Stimulated activated CD4-positive, alpha-beta T cell treated with anti-CD3 and anti-CD28 coated beads, Interleukin-4, amount 100 ng/mL, for 24 hours (primary cell): ENCODE measurements at places on chromosomes 3 and 15.

DNA sequence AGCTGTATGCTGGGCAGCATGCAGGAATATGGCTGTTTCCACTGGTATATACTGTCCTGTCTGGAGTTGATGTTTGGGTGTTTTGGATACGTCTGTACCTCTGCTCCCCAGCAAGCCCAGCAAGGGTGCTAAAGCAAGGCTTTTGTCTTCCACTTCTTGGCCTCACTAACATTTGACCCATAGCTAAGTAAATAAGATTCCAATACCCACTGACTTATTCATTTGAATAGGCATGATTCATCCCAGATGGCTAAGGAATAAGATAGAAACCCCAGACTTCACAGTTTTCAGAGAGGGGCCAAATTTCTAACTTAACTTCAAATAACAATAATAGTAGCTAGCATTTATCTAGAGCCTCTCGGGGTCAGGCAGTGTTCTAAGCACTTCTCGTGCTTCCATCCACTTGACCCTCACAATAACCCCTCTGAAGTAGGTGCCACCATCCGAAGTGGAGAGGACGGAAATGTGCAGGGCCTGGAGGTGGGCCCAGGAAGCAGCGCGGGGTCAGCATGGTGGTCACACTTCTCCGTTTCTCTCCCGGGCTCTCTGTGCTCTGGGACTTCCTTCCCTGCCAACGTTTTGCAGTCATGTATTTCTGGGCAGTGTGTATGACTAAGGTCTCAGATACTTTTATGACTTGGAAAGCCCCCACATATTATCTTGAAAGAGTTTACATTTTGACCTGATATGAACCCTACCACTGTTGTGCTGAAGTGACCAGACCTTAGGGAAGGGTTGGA lies 39.3 kb downstream of the LRRK1 start:
- no peak for DNase-seq

DNA sequence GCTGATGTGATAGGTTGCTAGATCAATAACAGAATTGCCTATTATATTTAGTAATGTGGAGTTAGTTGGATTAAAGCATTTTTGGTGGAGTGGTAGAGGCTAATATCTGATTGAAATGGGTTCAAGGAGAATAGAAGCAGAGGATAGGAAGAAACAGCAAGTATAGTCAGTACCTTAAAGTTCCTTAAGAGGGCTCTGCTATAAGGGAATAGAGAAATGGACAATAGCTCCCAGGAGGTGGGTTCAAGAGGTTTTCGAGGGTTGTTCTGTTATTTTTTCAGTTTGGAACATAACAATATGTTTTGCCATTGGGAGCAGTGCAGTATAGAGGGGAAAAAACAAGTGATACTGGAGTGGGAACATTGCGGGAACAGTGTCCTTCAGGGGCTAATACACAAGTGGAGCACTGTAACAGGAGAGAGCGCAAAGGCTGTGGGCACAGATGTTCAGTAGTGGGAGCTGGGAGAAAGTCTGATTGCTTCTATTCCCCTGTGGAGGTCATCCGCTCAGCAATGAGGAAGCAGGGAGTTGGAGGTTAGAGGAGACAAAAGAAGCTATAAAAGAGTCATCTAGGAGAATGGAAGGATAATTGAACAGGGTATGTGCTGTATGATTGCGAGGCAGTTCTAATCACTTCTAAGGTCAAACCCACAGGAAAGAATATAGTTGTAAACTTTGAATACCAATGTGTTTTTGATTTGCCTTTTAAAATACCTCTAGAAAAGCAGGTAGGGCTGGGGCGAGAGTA lies 3.3 kb downstream of the MRPS11 start:
- no peak for DNase-seq

DNA sequence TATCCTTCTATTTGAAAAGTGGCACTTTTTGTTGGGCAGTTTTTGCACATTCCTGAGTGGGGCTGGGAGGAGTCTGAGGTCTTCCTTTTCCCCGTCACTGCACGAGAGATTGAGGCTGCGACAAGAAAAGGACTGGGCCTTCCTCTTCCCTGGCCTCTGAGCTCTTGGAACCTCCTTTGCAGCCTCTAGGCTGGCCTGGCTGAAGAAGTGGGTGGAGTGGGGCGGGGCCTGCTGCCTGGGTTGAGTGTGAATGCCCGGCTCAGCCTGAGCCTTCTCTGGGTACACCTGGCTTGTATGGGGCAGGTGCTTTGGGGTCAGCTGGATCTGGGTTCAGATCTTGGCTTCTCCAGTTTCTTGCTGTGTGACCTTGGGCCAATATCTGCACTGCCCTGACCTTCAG lies 43.1 kb downstream of the PLXNA1 start:
- no peak for DNase-seq

GRCh38 chr15:70516408-70517193 lies 246.8 kb downstream of the UACA start:
- DNase-seq = no peak

- DNase-seq = no peak
Observed at GRCh38 chr15:69116391-69116790, 44.0 kb upstream of the GLCE start.

DNA sequence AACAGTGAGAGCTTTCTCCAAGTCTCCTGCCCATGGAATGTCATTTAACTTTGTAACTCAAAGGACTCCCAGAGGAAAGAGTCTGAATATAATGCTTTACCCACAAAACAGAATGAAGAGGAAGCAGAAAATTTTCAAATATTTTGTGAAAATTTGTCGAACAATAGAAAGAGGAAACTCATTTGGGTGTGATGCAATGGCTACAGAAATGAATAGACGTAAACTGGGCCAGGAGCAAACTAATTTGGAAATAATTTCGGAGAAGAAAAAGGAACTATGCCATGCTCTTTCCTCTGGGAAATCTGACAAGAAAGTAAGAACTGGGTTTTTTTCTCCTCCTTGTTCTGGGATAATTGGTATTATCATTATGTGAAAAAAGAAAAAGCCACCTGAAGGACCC lies 11.2 kb upstream of the SUMF1 start:
- no peak for DNase-seq

DNA sequence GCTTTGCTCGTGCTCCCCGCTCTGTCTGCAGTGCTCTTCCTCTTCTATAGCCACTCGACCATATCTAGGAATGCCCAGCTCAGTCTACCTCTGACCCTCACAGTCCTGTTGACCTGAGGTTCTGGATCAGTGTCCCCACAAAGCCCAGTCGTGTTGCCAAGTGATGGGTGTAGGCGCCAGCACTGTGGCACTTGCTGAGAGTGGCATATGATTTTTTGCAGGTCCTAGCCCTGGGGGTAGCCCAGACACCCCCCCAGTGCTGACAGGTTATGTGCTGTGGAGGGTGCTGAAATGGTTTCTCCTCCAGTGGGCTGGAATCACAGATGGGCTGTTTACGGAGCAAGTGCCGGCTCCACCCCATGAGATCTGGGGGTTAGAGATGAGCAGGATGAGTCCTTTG lies 32.5 kb downstream of the ACAD9 start:
- no peak for DNase-seq

- DNase-seq = no peak
Observed at GRCh38 chr15:100703671-100704070, 101.3 kb downstream of the ASB7 start.

- DNase-seq = no peak
Observed at GRCh38 chr15:89616228-89616627, 39.0 kb downstream of the KIF7 start.

GRCh38 chr15:59028387-59028955 lies 41.0 kb downstream of the RNF111 start:
- no peak for DNase-seq

DNA sequence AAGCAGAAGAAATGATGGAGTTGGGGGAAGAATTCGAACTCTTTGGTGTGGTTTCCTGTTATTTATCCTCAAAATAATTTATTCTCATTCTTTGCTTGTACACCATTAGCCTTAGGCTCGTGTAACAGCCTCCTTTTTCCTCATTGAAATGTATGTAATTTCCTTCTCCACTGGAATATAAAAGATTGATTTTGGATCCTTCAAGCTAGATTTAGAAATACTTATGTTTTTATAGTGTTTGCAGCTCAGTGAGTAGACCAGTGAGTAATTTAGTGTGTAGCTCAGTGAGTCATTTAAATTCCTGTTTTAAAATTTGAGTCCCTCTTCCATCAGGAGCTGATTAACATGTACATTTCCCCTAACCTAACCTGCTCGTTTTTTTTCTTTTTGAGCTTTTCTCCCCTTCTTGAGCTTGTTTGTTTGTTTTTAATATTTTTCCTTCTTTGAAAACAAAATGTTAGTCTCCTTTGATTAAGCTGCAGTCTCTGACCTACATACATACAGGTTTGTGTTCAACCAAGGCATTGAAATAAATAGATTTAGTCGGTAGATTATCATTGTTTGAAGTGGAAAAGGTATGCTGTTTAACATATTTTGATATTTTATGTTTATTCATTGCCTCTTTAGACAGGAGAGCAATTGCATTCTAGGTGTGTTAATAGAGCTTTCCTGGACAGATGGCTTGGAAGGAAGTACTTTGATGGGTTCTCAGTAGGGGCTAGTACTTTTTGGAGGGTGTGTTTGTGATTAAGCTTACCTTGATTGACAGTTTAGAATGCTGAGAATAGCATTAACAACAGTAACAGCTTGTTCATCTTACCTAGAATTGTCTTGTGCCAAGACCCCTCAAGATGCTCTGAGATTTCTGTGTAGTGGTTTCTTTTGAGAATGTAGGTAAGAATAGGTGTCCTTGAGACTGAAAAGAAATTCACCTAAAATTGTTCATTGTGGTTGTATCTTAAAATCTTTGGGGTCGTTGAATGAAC lies 5.9 kb downstream of the USP3 start:
- no peak for DNase-seq

- DNase-seq = no peak
Observed at GRCh38 chr3:86996261-86996955, 5.5 kb upstream of the VGLL3 start.

DNA sequence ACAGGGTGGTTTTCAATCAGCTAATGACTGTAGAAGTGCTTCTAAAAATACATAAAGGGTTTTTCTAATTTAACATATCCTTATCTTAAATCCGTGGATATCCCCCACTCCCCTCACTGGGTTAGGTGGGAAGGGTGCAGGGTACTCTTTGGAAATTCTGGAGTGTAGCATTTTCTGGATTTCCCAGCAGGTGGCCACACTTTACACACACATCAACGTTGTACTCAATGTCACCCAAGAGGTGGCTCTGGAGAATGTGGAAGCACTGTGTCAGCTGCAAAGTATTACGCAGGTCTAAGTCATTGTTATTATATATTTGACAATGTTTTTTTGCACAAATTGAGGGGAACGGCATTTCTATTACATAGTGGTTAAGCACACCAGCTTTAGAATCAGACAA lies 168.8 kb downstream of the CHDH start:
- DNase-seq = no peak

GRCh38 chr3:87793337-87793877 lies 265.4 kb downstream of the CGGBP1 start:
- DNase-seq = no peak

- DNase-seq = no peak
Observed at GRCh38 chr3:69008980-69009379, 4.5 kb downstream of the EOGT start.

GRCh38 chr3:188720636-188721035 lies 451.1 kb upstream of the TPRG1 start:
- no peak for DNase-seq

- no peak for DNase-seq
Observed at GRCh38 chr3:120438665-120439370, 12.0 kb downstream of the FSTL1 start.

- no peak for DNase-seq
Observed at GRCh38 chr3:176767385-176767784, 429.9 kb downstream of the TBL1XR1 start.

DNA sequence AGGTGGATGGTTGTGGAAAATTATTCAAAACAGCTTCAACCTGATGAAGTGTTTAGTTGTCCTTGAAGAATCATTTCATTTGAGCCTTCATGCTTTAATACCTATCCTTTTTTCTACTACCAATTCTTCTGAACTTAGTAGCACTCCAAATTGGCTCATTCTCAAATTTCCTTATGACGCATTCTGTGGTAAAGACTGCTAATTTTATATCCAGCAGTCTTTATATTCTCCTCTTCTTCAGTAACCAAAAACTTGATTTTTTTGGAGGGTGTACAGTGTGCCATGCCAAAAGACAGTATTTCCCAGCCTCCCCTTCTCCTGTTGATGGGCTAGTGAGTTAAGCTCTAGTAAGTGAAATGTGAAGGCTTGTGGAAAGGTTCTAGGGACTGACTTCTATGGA lies 25.2 kb downstream of the CGNL1 start:
- DNase-seq = no peak

GRCh38 chr3:14256046-14256445 lies 77.4 kb downstream of the LSM3 start:
- DNase-seq = no peak

GRCh38 chr3:194140520-194141414 lies 4.8 kb downstream of the HES1 start:
- DNase-seq = peak; percentile 15

DNA sequence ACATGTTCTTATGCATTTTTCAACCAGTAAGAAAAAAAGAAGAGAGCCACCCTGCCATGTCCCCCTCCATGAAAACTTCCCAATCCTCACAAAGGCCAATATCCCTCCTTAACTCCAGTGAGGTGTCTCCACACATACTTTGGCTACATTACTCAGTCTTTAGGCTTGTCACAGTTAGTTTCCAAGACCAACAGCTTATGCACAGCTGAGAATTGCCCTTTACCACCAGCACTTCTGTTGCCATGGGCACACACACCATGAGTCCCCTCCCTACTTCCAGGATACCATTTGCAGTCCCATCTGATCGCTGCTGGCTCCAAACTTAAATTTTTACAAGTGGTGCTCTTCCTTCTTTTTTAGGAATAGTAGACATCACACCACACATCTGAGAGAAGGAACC lies 150.3 kb upstream of the STRIT1 start:
- no peak for DNase-seq

DNA sequence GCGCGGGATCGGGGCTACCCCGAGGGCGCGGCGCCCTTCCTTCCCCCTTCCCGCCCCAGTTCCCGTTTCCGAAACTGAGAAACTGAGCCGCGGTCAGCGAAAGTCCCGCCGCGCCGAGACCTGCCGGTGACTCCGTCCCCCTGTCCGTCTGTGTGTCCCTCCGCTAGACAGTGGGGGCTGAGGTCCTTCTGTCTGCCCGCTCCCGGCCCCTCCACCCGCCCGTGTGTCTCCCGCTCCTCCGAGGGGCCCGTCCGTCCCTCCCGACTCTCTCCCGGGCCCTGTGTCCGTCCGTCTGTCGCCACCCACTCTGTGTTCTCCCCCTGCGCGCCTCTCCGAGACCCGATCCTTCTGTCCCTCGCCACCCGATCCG lies 426 bp downstream of the PRKCD start:
- peak; percentile 5 for DNase-seq

- DNase-seq = no peak
Observed at GRCh38 chr3:186976837-186977750, 46.8 kb downstream of the ST6GAL1 start.

DNA sequence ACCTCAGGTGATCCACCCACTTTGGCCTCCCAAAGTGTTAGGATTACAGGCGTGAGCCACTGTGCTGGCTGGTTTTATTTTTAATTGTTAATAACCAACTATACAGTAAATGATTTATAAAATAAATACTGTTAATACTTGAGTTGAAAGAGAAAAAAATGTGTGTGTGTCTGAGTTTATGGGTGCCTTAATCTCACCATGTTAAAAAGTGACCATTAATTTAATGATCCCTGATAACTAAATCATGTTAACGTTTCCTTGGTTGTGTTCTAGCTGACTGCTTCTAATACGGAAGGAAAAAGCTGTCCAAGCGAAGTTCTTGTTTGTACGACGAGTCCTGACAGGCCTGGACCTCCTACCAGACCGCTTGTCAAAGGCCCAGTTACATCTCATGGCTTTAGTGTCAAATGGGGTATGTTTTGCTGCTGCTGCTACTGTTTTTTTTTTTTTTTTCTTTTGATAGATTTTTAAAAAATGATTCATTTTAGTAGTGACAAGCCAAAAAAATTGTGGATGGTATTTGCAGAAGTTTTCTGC lies 113.5 kb downstream of the GHSR start:
- no peak for DNase-seq
